ENCODE measurements at places on chromosomes 11 and 22.

DNA sequence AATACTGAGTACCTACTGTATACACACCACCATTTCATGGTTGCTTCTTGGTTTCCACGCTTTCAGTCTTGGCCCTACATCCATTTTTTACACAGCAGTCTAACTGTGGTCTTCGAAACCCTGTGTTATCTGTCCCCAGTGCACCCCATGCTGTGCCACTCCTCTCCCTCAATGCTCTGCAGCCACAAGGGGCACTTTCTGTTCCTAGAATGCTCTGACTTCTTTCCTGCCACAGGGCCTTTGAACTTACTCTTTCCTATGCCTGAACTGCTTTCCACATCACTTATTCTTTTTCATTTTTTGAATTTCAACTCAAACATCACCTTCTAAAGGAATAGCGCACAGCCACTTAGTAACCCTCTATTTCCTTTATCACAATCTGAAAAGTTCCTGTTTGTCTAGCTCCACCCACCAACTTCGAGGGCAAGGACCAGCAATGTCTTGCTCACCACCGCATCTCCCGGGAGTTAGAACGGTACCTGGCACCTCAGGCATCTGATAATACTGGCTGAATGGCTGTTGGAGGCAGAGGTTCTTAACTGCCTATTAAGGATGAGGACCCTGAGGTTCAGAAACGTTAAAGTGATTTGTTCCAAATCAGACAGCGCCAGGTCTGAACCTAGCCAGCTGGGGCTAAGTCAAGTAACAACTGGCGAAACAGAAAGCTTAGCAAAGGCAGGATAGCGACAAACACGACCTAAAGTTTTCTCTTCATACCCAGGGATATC is 568 bp downstream of the ALG8 start:
- DNase-seq = no peak

DNA sequence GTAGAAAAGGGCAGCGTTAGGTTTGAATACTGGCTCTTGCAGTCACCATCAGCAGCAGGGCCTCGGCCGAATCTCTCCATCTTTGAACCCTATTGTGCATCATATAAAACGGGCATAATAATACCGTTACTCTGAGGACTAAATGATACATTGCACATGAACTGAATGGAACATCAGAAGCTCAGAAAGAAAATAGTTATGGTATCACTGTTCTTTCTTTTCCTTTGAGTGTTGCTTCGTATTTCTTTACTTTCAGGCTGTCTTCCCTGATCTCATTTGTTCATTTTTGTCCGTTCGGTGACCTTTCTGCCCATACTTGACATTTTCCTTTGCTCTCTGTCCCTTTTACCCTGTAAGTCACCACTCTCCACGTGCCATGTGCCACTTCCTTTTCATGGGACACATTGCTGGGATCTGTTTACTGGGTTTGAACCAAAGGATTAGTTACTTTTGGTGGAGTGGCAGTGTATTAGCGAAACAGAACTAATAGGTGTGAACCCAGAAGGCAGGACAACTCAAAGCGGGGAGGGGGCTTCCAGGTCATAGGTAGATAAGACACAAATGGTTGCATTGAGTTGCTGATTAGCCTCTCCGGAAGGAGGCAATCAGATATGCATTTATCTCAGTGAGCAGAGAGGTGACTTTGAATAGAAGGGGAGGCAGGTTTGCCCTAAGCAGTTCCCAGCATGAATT is 717 bp upstream of the ZNF202 start:
- DNase-seq = no peak

- DNase-seq = no peak
Observed at GRCh38 chr11:65802841-65803240, 16.0 kb downstream of the OVOL1 start.

- DNase-seq = no peak
Observed at GRCh38 chr11:126484266-126484665, 128.8 kb downstream of the ST3GAL4 start.

DNA sequence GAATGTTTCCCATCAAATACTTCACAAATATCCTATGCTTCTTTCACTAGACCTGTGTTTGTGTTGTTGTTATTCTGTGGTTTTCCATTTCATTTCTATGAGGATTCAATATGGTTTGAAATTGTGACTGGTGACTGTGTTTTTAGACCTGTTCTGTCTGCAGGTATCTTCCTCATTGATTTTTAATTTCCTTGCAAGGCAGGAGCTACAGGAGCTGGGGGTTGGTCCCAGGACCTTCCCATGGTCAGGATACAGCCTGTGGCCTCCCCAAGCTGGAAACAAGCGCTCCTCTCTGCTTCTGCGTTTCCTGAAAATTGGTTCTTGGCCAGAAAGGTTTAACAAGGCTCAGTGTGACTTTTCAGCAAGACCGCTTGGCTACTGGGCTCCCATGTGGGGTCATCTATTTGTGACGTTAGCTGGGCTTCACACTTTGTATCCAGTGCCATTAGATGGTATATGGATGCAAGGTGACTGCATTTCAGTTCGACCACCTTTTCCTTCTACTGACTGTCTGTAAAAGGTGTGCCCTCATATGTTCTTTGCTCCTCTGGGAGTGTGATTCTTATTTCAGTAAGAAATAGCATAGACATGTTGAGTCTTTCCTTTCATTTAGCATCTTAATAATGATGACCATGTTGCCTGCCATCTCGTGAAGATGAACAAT is 21.5 kb downstream of the IGLL5 start:
- DNase-seq = no peak

DNA sequence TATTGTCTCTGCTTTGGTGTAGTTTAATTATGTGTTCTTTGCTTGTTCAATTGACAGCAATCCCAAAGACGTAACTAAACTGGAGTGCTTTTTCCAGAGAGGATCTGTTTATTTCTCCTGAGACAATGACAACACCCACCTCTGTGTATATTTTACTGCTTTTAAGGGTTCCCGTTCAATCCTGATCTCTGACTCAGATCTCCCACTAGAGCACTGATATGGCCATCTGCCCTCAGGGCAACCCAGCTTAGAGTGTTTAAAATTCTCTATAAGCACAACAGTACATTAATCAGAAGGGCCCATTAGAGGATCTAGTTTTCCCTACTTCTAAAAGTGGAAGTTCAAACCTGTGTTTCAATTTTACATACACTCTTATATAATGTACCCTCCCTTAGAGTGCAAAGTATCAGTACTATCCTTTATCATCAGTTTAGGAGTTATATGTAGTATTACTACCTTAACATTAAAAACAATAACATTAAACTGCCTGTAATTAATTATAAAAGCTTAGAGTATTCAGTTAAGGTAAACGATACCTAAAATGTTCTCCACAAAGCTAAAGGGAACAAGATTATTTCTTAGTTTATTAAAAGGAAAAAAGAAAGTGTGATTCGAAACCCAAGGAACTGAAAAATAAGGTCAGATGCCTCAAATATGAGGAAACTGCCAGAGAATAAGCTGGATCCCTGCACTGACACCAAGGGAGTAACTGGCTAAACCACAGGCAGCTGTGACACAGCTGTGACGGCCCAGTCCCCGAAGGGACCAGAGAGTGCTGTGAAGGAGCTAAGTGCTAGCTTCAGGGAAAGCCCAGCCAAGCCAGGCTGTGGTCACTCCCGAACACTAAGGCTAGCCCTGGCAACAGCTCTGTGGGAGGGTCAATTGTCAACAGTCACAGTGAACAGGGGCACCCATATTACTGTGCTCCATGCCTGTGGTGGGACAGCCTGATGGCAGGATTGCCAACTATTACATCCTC is 15.2 kb downstream of the UFD1 start:
- no peak for DNase-seq

GRCh38 chr11:110973401-110973980 is 261.3 kb upstream of the ARHGAP20 start:
- no peak for DNase-seq

- no peak for DNase-seq
Observed at GRCh38 chr11:13287681-13288080, 10.1 kb downstream of the BMAL1 start.

DNA sequence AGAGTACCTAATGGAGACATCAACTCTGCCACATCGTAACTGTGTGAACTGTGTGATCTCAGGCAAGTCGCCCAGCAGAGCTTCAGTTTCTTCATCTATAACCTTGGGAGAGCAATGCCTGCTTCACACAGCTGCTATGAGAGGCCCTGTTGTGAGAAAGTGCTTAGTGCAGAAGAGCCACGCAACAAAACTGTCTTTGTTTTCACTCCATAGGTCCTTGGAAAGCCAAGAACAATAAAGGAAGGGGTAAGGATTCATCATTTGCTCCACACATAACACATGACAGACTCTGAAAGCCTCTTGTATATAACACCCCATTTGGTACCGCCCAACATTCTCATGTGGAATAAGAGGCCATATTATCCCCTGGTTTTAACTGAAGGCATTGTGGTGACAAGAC is 231.9 kb upstream of the ISX start:
- no peak for DNase-seq

GRCh38 chr11:86370171-86370570 is 4.5 kb upstream of the CCDC81 start:
- no peak for DNase-seq

- no peak for DNase-seq
Observed at GRCh38 chr11:74646215-74646614, 53.8 kb downstream of the POLD3 start.

- no peak for DNase-seq
Observed at GRCh38 chr11:114025329-114025907, 34.1 kb upstream of the ZBTB16 start.

GRCh38 chr11:63939397-63939891 is 642 bp downstream of the NAA40 start:
- DNase-seq = no peak

GRCh38 chr11:5705688-5706087 is 16.1 kb downstream of the TRIM22 start:
- no peak for DNase-seq

DNA sequence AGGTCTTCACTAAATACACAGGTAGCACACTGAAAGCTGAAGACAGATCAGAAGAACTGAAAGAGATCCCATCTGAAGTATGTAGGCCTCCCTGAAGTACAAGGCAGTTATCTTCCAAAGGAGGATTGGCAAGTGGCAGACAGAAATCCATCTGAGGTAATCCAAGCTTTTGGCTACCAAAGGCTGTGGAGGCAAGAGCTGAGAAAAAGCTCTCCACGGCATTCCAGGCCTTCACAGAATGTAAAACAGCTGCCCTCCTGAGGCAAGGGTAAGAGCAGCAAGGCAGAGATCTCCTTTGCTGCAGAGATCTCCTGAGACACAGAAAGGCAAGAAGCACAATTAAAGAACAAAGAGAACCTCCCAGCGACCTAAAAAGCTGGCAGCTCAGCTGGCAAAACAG is 19.1 kb downstream of the PIK3C2A start:
- DNase-seq = no peak

DNA sequence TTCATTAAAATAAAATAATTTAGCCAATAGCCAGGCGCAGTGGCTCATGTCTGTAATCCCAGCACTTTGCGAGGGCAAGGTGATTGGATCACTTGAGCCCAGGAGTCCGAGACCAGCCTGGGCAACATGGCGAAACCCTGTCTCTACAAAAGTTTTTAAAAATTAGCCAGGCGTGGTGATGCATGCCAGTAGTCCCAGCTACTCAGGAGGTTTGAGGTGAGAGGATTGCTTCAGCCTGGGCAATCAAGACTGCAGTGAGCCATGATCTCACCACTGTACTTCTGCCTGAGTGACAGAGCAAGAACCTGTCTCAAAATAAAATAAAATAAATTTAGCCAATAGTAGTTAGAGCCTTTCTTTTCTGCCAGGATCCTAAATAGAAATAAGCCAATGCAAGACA is 12.2 kb downstream of the HPS5 start:
- no peak for DNase-seq

- DNase-seq = no peak
Observed at GRCh38 chr11:16795146-16795545, 56.7 kb downstream of the C11orf58 start.

- no peak for DNase-seq
Observed at GRCh38 chr11:78350091-78350645, 67.5 kb downstream of the GAB2 start.

GRCh38 chr11:115345361-115345760 is 158.9 kb downstream of the CADM1 start:
- no peak for DNase-seq

DNA sequence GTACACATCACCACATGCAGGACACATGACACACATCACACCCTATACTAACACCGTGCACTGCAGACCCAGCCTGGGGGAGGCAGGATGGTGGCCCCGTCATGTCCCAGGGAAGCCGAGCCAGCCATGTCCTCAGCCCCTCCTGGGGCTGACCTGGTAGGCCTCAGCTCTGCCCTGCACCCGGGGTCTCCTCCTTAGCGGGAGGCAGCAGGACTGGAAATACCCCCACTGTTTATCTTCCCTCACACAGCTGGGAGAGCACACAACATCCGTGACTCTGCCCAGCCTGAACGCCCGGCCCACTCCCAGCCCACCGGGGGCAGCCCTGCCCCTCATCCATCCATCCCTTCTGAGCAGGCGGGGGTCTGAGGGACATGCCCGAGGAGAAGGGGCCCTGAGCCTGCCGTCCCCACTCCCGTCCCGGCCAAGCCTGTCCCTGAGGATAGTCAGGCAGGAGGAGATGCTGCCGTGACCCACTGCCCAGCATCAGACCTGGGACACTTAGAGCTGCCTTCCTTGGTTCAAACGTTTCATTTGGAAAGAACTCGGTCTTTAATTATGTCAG is 945.0 kb downstream of the BRD1 start:
- DNase-seq = no peak

GRCh38 chr11:44241851-44242250 is 68.1 kb downstream of the ALX4 start:
- DNase-seq = no peak

DNA sequence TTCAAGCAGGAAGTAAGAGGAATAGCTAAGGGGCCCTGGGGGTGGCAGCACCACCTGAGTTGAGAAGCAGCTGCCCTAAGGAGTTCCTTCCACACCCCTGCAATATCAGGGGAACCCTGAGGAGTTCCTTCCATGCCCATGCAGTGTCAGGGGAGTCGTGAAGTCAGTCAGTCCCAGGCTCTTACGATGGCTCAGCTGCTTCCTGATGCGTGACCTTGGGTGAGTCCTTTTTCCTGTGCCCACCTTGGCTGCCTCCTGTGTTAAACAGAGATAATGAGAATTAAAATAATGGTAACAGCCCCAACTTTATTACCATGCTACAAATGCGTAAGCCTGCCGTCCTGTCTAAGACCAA is 181.1 kb downstream of the MIAT start:
- DNase-seq = no peak

DNA sequence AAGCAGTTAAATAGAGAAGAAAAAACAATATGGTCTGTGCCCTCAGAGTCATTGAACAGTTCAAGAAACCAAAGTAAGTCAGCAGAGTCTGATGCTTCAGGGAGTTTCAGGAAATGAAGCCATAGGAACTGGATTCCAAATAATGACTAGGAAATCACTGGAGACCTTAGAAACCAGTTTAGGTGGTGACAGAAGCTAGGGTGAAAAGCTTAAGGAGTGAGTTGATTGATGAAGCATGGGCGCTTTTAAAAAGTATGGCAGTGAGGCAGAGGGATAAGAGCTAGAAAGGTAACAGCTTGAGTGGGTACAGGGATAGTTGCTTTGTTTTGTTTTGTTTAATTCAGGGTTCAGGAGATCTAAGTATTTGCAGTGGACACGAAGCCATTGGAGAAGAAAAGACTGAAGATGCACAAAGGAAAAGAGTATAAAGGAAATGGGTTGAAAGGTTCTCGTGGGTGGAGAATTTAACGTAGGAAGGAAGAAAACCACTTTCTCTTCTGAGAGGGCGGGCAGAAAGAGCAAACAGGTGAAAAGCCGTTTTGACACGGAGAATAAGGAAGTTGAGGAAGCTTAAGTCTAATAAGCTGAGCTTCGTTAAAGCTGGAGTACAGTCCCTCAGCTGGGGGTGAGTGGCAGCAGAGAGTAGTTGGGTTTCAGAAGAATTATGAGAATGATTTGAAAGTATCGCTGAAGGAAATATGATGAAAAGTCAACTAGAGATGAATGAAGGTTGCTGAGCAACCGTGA is 14.8 kb downstream of the SGSM3 start:
- DNase-seq = no peak

Measured in NCI-H2107 (cell line).